ENCODE measurements at places on chromosomes 7 and 10.

GRCh38 chr7:96737545-96738050 is 28.0 kb upstream of the SEM1 start:
- DNase-seq: no peak

GRCh38 chr7:86762129-86762528 is 118.4 kb downstream of the GRM3 start:
- DNase-seq: no peak

DNA sequence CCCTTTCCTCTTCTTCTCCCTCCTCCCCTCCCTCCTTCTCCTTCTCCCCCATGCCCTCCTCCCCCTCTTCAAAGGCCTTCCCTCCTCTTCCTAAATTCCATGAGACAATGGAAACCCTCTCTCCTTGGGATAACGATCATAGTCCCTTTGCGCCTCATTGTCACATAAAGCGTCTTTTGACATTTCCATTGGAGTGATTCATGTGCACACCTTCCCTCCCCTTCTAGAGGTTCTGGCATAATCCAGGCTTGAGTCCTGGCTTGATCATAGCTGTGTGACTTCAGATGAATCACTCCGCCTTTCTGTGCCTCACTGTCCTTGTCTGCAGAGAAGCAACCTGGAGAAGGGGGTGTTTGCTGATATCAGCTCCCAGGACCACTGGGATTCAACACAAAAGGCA is 204.2 kb downstream of the TNS3 start:
- no peak for DNase-seq

GRCh38 chr7:157779206-157779605 is 442.4 kb downstream of the DNAJB6 start:
- no peak for DNase-seq

- no peak for DNase-seq
These were observed 3.9 kb upstream of the ATP6V0E2 start for GRCh38 chr7:149869867-149870266.

- no peak for DNase-seq
These were observed 18.9 kb downstream of the PODXL start for GRCh38 chr7:131537571-131537978.

Measured in mucosa of descending colon (tissue), 3 donors.